Inflammatory macrophage treated with lipopolysaccharide for 1 hour (primary cell): ENCODE measurements at places on chromosomes 4 and X.
A peak's percentile ranks its signal among the peaks of the same experiment; 100 is the strongest.

DNA sequence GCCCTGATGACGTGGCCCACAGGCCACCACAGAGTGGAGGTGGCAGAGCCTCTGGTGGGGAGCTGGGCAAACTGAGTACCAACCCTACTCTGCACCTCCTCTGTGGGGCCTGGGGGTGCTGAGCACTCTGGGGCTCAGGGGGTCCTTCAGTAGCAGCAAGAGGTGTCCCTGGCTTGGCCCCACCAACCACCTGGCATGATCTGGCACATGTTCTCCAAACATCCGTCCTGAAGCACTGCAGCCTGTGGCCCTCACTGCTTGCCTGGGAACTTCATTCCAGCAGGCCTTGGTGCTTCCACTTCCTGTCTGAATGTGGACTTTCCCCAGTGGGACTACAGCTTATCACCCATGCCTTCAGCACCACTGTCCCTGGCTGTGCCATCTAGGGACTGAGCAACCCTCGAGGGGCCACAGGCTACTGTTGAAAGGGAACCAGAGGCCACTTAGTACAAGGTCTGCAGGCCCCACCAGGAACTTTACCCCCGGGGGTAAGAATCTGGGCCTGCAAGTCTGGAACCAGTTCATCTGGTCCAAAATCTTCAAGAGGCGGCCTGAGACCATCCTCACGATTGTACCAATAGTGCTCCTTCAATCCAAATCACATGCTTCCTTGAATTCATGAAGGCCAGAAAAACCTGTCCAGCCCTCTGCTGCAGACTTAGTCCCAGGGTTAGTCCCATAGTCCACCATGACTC lies 13.2 kb downstream of the TNIP2 start:
- peak; percentile 30 for DNase-seq

GRCh38 chr4:15378062-15378461 lies 49.8 kb upstream of the C1QTNF7 start:
- DNase-seq: peak; percentile 48

DNA sequence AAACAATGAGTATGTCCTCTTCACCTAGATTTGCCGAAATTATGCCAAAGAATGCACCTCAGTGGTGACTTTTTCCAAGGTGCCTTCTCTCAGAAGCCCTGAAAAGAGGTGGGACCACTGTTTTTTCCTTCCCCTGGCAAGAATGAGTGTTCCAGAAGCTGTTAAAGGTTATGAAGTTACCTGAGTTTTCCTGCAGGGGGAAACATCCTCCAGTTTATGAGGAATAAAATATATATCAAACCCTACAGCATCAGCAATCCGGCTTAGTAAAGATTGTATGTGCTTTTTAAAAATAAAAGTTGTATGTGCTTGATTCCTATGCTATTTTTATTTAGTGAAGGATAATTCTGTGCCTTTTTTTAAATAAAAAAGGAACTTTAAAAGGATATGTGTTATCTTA lies 73.3 kb downstream of the RBM46 start:
- no peak for DNase-seq

- DNase-seq: no peak
Observed at GRCh38 chr4:88822034-88822789, 124.6 kb upstream of the NAP1L5 start.

DNA sequence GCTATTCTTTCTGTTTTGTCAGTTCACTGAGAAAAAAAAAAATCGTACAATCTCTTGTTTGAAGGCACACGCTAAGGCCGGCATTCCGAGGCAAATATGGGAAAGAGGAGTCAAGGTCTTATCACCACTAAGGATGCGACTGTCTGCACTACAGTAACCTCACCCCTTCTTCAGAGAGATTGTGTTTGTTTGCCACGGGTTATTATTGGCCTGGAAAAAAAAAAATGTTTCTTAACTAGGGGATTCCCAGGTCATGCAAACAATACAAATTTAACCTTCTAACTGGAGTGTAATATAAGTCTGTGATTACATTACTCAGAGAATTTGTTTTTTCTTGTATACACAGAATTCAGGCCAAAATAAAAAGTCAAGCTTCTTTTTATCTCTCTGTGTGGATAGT lies 168.3 kb downstream of the TMA16 start:
- DNase-seq: peak; percentile 83

GRCh38 chrX:45803383-45803921 lies 602.8 kb upstream of the DIPK2B start:
- DNase-seq: peak; percentile 79
